Suppressor macrophage treated with lipopolysaccharide for 1 hour (primary cell): ENCODE measurements at places on chromosomes 2 and 18.

DNA sequence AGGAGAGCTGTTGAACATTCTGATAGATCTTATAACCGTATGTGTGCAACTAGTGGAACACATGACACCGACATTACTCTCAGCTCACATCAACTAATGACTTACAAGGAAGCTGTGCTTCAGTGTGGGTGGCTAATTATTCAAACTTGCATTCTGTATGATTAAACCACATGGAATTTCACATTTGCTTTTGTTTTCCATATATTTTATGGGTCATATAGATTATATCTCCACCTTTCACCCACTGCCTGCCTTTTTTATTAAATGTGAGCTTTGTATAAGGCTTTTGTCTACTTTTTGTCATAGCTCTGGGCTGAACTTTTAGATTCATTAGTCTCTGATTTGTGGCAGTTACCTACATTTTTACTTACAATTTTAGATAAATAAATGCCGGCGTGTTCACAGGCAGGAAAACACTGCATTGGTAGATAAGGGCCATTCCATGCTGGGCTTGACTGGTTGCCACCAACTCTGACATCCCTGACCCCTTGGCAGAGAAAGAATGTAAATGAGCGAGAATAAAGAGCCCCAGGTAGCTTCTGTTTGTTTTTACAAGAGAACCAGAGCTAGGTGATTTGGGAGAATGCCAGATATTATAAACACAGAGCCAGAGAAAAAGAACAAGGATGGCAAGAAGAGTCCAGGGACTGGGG is 35.7 kb downstream of the LYPD6 start:
- peak; percentile 2 for DNase-seq

GRCh38 chr2:29053670-29054400 is 20.5 kb downstream of the PCARE start:
- no peak for DNase-seq

DNA sequence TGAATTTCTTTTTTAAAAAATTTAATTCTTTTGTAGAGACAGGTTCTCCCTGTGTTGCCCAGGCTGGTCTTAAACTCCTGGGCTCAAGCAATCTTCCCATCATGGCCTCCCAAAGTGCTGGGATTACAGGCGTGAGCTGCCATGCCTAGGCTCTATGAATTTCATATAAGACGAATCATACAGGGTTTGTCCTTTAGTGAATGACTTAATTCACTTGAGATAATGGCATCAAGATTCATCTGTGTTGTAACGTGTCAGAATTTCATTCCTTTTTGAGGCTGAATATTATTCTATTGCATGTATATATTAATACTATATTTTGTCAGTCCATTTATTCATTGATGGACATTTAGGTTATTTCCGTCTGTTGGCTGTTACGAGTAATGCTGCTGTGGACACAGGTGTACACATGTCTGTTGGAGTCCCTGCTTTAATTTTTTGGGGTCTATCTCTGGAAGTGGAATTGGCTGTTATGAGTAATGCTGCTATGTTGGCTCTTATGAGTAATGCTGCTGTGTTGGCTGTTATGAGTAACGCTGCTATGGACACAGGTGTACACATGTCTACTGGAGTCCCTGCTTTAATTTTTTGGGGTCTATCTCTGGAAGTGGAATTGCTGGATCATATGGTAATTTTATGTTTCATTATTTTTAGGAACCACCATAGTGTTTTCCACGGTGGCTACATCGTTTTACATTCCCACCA is 210.6 kb downstream of the CAMKMT start:
- DNase-seq: no peak

- no peak for DNase-seq
These were observed 17.4 kb downstream of the LDLRAD4 start for GRCh38 chr18:13235981-13236380.

- no peak for DNase-seq
These were observed 15.2 kb upstream of the CETN1 start for GRCh38 chr18:564708-565561.

DNA sequence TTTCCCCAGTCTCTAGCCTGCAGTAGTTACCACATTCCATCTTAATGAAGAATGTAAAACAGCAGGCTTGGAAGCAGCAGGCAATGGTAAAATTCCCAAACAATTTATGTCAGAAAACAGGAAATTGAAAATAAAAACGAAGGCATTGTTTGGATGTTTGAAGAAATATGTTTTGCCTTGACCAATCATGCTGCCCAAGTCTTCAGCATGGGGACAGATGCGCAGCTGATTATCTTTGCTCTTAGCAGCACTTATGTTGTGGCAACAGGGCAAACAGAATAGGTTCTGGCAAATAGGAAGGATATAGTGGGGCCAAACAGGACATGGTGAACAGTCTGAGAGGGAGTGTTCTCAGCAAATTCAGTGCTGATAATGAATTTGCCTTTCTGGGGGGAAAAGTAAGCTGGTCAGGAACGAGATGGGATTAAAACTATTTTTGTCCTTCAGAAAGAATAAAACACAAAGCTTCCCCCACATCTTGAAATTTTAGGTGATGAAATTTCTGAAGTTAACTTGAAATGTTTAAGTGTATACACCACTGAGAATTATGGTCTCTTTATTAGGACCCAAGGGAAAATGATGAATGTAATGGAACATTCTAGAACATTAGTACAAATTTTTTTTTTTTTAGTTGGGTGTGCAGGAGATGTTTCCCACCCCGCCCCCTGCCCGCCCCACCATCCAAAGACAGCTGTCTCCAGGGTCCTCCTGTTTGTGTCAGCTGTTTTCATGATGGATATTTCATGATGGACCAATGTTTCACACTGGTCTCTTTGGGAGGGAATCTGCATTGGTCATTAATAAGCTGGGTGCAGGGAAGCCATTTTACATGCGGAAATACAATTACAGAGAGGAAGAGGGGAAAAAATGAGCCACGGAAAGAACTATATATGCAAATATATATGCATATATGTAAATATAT is 239.5 kb upstream of the REV1 start:
- no peak for DNase-seq

DNA sequence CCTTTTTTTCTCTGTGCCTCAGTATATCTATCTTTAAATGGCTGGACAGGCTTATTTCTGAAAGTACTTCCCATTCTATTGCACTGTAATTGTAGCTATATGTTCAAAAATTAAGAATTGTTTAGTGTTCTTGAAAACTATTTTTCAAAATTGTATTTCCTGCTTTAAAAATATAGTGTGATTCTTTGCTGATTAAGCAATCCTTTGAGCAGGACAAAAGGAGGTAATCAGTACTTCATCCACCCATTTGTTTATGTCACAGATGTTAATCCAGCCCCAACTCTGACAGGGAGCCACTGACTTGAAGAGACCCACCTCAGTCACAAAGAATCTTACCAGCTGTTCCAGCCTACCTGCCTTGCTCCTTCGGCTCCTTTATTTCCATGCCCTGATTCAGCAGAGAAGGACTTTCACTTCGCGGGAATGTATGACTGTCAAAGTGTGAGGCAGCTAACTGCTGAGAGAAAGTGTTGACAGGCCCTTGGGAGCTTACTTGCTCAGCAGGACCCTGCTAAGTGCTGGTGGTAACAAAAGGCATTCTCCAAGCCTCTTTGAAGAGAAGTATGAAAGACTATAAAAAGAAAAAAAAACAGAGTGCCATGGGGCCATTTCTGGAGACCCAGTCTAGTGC is 393.3 kb upstream of the CYRIA start:
- DNase-seq: no peak

DNA sequence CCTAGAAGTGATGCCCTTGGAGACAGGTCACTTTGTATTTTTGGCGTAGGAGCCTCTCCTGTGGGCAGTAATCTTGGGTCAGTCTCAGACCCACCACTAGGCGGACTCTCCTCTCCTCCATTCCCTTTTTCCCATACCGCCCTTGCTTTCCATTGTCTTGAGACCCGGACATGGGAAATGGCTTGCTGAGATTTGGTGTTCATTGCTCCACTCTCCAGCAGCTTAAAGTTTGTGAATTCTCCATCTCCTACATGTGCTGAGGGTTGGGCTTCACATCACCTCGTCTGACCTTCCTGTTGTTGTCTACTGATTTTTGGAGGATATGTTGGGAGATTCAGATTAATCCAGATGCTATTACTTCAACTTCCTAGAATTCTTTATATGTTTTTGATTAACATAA is 159.2 kb upstream of the RAB12 start:
- no peak for DNase-seq

GRCh38 chr2:38371235-38371634 is 5.8 kb downstream of the ATL2 start:
- DNase-seq: no peak

GRCh38 chr2:178227187-178227586 is 32.9 kb downstream of the OSBPL6 start:
- DNase-seq: no peak

GRCh38 chr2:237485844-237486243 is 1.2 kb upstream of the MLPH start:
- DNase-seq: no peak

DNA sequence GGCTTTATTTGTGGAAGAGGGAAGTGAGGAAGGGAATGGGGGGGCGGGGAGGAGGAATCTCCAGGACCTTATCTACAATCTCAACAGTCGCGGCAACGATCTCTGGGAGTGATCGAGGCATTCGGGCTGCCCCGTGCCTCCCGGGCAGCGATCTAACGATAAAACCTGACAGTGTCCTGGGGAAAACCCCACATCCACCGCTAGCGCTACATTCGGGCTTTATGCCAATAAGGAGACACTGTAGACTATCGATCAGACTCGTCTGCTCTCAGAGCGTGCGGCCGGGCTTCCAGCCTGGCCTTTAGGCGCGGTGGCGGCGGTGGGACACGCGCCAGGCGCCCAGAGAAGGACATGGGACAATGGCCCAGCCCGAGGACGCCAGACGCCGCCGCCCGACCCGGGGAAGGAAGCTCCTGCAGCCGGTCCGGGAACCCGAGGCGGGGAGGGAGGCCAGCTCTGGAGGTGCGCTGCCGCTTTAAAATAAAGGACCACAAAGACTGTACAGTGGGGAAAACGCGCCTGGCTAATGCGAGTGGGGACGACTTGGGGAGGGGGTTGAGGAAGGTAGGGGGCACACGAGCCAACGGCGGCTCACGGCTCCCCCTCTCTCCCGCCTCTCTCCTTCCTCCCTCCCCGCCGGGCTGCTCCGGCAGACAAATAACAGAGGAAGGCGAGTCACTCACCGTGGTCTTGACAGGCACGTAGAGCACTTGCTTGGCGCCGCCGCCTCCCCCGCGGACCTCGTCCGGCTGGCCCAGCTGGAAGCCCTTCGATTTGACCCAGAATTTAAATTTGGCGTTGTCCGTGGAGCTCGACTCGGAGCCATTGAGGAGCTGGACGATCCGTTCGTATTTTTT is 2.2 kb downstream of the NOL4 start:
- no peak for DNase-seq

DNA sequence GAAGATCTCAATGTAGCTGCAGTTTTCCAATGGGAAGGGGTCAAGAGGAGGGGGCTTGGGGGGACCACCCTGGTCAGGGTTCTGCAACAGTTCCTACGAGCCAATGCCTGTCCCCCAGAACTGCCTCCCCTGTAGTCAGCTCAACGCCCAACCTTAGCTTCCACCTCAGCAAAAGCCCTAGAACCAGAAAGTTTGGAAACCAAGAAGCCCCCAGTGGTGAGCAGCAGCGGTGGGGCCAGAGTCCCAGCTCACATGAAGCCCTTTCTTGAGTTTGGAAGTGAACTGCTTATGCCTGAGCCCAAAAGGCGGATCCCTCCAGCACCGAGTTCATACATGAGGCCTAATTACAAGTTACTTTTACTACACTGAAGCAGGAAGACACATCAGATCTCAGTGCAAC is 162.4 kb downstream of the HDAC4 start:
- no peak for DNase-seq

DNA sequence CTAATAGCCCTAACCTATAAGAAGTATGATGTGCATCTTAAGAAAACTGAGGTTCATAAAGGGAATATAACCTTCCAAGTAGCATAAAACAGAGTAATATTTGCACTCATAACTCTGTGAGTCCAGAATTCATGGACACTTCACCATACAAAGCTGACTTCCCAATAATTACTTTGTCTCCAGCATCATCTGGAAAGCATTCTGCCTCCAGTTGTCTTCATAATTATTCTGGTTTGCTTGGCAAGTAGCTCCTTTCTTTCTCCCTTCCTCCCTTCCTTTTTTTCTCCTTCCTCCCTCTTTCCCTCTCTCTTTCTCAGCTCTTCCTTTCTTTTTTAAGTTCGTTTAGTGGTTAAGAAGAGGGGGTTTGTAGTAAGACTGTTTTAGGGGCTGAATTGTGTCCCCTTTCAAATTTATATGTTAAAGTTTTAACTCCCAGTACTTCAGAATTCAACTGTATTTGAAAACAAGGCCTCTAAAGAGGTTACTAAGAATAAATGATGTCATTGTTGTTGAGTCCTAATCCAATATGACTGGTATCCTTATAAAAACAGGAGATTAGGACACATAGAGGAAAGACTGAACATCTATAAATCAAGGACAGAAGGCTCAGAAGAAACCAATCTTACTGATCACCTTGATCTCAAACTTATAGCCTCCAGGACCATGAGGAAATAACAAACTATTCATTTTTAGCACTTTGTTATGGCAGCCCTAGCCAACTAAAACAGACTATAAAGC is 28.9 kb downstream of the TFPI start:
- DNase-seq: no peak

GRCh38 chr2:233371641-233372040 is 17.3 kb downstream of the DGKD start:
- no peak for DNase-seq

- DNase-seq: peak; percentile 10
These were observed 22.2 kb upstream of the DNAH6 start for GRCh38 chr2:84494070-84494469.

GRCh38 chr2:105681927-105682326 is 62.8 kb upstream of the NCK2 start:
- no peak for DNase-seq

- no peak for DNase-seq
These were observed 157.0 kb downstream of the EML6 start for GRCh38 chr2:54880428-54880827.

DNA sequence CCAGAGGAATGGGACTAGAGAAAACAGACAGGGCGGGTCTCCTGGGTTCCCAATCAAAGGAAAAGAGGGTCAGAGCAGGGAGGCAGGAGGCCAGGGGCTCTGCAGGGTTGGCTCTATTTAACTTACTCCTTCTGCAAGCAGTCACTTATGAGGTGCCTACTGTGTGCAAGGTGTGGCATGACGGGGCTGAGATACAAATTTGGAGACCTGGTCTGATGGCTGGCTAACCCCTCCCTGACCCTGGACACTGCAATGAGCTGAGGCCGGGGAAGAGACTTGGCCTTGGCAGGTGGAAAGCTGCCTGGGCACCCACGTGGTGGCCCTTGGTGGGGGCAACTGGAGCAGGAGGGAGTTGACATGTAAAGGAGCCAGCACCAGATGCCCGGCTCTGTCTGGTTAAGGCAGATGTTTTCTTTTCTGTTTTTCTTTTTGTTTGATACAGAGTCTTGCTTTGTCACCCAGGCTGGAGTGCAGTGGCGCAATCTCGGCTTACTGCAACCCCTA is 148.5 kb upstream of the GATA6 start:
- DNase-seq: no peak

- peak; percentile 3 for DNase-seq
These were observed 11.7 kb upstream of the CNGA3 start for GRCh38 chr2:98334439-98335078.

GRCh38 chr2:233414273-233414654 is 60.0 kb downstream of the DGKD start:
- DNase-seq: no peak

GRCh38 chr18:54210463-54210862 is 14.0 kb downstream of the MBD2 start:
- DNase-seq: peak; percentile 13

GRCh38 chr18:57589161-57589560 is 2.7 kb upstream of the FECH start:
- DNase-seq: no peak

GRCh38 chr2:138101718-138102117 is 137.4 kb downstream of the HNMT start:
- DNase-seq: no peak
